ENCODE measurements at places on chromosomes 4 and X. TPM values are rescaled to one million over a fixed set of nuclear protein-coding genes. Genes with fewer than 3 reads are reported as not detected.

BMP3 gene
- total RNA-seq: not detected

LPAR4 gene
- total RNA-seq: not detected

AKAP14 gene
- total RNA-seq: not detected

COL4A6 gene
- total RNA-seq: 1.1 TPM

EREG gene
- not detected for total RNA-seq

GPRASP2 gene
- 3.5 TPM for total RNA-seq

ZAR1 gene
- total RNA-seq: not detected

TEX13C gene
- total RNA-seq: not detected

CFAP99 gene
- total RNA-seq: not detected

- DNase-seq: peak; percentile 81
Observed at GRCh38 chr4:6953751-6954380, 44.2 kb downstream of the TBC1D14 start.

DNA sequence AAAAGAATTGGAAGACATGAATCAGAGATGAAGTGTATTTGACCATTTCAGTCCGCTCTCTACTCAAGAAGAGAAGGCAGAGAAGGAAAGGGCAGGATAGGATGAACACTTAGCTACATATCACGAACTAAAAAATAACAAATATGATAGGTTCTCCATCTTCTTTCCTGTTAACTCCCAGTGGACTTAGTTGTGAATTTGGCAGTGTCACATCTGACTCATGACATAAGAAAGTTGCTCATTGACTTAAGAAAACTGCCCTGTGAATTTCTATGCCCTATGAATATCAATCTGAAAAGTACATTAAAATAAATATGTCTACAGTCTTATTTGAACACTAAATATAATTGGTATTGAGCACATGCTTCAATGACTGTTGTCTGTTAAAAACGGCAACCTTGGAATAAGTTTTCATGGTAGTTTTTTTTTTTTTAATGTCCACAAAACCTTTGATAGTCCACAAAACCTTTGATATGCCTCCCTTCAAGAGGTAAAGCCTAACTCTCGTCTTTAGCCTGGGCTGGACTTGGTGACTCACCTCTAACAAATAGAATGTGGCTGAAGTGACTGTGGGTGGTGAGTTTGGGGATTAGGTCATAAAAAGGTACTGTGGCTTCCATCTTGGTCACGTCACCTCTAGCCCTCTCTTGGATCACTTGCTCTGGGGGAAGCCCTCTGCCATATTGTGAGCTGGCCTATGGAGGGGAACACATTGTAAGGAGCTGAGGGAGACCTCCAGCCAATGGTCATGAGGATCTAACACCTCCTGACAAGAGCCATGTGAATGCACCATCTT is 184.7 kb upstream of the S100G start:
- no peak for DNase-seq

GRCh38 chrX:10902001-10902400 is 209.1 kb upstream of the HCCS start:
- no peak for DNase-seq

- no peak for DNase-seq
Observed at GRCh38 chr4:122450847-122451246, 5.7 kb downstream of the IL2 start.

DNA sequence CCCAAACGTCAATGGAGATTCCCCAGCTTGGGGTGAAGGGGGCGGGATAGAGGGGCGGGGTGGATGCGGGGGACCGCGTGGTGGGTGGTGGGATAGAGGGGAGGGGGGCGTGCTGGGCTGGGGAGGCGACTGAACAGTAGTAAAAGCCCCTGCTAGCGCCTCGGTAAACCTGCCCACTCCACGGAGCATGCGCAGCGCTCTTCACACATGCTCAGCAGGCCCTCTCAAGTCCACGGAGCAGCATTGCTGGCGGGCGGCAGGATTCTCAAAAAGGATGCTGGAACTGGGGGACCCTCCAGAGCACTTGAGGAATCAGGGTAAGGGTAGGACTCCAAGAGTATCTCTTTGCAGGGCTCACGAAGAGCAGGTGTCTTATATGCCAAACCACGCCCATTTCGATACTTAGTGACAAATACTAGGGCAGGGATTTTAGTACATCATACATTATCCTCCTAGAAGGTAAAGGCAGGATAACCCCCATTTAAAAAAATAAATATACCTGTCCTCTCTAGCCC is 378 bp upstream of the RPS6KA6 start:
- DNase-seq: peak; percentile 56

GRCh38 chr4:158829254-158829653 is 60.4 kb downstream of the FNIP2 start:
- DNase-seq: no peak

DNA sequence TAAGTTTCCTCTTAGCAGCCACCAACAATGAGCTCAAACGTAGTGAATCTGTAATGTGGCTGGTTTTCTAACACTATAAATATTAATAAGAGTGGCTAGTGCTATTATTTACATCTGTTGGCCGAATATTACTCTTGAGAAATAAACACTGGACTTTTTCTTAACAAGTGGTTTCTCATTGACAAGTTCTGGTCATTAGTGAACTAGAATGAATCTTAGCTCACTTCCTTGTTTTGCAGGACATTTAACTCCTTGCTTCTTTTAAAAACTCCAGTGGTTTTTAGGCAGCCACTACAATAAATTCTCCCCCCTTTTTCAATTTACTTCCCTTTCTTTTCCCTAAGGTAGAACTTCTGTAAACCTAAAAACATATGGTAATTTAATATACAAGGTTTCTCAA is 177.2 kb downstream of the ARAP2 start:
- DNase-seq: no peak

DNA sequence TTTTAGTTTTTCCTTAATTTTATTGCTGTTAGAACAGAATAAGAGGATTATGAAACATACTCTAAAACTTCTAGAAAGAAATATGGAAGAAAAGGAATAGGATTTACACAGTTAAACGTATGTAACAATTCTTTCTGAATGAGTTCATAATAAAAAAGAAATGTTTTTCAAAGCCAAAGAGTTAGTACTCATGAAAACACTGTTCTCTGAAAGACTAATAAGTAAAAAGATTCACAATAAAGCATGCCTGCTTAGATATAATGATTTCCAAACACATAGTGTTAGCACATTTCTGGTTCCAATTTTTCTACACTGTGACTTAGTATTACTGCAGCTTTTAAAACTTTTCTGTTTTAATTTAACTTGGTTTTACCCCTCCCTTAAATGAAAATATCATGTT is 49.8 kb upstream of the PRSS48 start:
- DNase-seq: no peak

DNA sequence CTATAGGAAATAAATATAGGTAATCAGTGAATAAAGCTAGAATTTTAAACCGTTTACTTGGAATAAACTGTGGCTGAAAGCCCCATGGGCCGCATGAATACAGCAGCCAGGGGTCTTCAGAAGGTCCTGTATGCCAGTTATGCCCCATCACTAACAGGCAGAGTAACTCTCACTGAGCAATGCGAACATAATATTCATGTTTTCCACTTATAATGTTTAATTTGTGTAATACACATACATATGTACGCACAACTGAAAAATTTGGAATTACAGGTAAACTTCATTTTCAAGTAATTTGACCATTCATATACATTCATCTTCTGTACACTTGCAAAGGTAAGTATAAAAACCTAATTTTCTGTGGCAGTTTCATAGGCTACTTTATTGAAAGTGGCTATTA is 526.2 kb upstream of the ATOH1 start:
- no peak for DNase-seq

DNA sequence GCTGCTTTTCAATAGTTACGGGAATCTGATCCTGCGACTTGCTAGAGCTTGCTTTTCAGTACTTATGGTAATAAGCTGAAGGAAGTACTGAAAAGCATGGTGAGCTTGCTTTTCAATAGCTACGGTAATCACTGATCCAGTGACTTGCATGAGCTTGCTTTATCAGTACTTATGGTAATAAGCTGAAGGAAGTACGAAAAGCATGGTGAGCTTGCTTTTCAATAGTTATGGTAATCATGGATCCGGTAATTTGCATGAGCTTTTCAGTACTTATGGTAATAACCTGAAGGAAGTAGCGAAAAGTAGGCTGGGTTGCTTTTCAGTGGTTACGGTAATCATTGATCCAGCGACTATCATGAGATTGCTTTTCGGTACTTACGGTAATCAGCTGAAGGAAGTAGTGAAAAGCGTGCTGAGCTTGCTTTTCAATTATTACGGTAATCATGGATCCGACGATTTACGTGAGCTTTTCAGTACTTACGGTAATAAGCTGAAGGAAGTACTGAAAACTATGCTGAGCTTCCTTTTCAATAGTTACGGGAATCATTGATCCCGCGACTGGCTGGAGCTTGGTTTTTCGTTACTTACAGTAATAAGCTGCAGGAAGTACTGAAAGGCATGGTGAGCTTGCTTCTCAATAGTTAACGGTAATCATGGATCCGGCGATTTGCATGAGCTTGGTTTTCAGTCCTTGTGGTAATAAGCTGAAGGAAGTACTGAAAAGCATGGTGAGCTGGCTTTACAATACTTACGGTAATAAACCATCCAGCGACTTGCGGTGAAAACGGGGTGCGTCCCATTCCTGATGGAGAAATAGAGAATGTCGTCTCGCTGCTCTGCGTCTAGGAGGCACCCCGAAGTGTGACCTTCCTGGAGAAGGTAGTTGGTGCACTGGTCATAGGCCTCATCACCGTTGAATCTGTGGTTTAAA is 6.5 kb downstream of the CRLF2 start:
- DNase-seq: no peak

DNA sequence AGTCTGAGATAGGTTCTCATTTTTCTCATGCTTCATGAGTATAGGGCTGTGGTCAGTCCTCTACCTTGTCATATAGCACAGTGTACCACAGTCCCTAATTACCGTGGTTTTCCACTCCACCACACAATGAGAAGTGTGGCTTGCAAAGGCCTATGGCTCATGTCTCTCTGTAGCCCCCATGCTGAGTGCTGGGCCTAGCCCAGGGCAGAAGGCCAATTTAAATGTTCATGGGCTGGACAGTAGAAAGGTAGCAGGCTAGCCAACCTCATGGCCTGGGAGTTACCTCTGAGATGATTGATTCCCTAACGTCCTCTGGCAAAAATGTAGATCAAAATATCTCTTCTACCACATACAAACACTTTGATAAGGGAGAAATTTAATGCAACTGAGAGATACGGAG is 222.5 kb downstream of the AFF2 start:
- DNase-seq: no peak

DNA sequence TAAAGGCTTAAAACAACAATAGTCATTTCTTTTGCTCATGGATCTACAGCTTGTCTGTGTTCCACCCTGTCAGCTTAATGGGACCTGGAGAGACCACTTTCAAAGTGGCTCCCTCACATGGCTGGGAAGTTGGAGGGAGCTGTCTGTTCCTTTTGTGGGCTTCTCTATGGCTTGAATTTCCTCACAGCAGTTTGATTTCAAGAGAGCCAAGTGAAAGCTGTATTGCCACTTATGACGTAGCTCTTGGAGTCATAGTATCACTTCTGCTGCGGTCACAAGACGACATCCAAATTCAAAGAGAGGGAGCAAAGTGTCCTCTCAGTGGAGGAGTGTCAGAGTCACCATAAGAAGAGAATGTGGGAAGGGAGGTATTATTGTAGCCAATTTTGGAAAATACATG is 22.7 kb upstream of the ACSL1 start:
- DNase-seq: no peak

GRCh38 chr4:144209491-144209890 is 69.0 kb upstream of the GYPA start:
- no peak for DNase-seq

DNA sequence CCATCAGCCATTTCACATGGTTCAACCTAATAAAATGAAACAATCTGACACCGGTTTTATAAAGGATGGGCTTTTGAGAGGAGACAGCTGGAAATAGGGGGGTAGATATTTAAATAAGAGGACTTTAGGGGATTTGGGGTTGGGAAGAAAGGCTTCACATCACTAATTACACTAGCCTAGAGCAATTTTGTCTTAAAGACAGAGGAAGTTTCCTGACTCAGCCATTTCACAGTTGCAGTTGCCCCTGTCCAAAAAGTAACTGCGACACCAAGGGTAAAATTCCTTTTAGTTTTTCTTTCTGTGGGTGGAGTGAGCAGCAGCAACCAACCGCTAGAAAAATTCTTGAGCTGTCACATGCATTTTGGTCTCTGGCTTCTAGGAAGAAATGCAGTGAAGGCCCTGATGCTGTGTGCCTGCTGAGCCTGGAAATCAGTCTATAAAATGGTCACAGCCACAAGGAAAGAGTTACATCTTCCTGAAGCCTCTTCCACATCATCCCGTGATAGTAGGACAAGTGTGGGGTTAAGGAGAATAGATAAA is 233.6 kb downstream of the ZNF674 start:
- no peak for DNase-seq

- DNase-seq: no peak
Observed at GRCh38 chr4:85715991-85716737, 241.2 kb downstream of the ARHGAP24 start.

GRCh38 chr4:138063581-138063980 is 178.6 kb downstream of the SLC7A11 start:
- no peak for DNase-seq

GRCh38 chr4:98903561-98903960 is 25.4 kb downstream of the EIF4E start:
- DNase-seq: no peak

GRCh38 chr4:121191361-121191760 is 27.2 kb upstream of the TNIP3 start:
- no peak for DNase-seq

DNA sequence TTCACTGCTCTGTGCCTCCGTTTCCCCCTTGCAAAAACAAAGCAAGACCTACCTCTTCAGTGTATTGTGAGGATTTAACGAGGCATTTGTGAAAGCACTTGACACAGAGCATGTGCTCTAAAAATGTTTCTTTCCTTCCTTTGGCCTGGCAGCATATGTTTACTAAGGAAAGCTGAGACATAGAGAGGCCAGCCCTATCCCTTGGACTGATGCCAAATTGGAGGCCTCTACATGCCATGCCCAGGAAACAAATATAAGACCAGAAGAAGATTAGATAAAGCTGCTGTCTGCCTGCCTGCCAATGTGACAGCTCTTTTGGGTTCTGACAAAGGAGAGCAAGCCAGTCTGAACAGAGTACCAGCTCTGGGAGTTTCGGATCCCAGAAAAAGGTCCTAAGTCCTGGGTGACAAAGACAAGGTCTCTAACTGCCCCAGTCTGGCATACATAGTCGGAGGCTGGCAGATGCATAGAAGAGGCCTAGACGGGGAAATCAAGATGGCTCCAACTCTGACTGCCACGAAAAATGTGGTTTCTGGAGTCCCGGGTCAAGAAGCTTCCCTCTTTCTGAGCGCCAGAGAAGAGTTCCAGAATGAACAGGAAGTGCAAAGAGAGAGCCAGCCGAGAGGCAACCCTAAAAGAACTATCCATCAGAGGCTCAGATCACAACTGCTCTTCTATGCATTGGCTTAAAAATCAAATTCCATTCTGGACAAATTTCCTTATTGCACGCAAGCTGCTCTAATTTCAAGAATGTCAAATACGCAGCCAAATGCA is 25.8 kb downstream of the OTUD6A start:
- no peak for DNase-seq

- DNase-seq: no peak
Observed at GRCh38 chrX:40291553-40291952, 193.8 kb upstream of the BCOR start.

DNA sequence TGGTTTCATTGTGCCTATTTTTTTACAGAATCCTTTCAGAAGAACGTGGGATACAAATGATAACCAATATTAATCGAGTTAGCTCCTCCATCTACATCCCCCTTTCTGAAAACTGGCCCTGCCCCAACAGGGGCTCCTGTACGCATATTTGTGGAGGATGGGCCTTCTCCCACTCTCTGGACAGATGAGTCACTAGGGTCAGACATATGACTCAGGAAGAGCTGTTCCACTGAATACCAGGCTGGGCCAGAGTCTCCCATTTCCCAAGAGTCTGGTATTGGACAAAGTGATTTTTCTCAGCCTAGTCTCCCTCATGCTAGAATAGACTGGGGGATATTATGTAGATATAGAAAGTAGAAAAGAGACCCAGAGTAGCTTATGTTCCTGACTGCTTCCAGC is 142.4 kb downstream of the TSPAN5 start:
- DNase-seq: no peak

Measured in psoas muscle (tissue), 8 donors.